ENCODE measurements at places on chromosomes 3 and 15.
A peak's percentile ranks its signal among the peaks of the same experiment; 100 is the strongest.

GRCh38 chr15:83109532-83109931 is 2.1 kb downstream of the TM6SF1 start:
- DNase-seq, result no peak

DNA sequence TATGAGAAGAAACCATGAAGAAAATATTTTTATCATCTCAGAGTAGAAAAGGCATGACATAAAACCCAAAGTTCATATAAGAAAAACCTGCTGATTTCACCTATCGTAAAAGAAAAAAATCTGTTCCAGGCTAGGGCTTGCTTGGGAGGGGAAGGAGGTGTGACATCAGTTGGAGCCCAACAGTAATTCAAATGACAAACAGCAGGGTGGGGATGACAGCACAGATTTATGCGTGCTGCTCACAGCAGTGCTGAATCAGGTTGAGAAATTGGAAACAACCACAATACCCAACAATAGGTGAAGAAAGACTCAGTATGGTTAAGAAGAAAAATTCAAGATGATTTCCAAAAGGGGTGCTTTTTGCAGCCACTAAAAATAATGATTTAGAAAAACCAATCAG is 172.4 kb downstream of the PDE8A start:
- no peak for DNase-seq

GRCh38 chr15:67090297-67091070 is 25.1 kb downstream of the SMAD3 start:
- no peak for DNase-seq

DNA sequence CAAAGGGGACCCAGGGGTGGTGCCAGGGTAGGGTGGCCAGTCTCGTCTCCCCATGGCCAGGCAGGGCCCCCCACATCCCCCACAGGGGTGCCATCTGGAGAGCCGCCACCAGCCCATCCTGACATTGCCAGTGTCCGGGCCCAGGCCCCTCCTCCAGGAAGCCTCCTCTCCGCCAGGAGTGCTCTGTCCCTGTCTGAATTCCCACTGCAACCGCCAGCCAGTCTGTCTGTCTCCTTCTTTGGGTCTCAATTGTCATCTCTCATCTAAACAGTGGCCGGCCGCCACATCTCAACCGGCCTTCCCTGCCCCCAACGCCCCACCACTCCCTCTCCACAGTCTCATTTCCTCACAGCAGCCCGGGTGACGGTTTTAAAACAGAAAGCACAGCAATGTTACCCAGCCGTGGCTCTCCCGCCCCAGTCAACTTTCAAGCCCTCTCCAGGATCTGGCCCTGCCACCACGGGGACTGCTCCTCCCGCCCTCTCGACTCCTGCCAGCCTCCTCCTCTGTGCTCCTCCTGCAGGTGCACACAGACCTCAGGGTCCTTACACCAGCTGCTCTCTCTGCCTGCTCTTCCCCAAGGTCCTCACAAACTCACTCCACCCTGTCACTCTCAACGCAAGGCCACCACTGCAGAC is 57.0 kb downstream of the IQSEC1 start:
- peak; percentile 37 for DNase-seq

DNA sequence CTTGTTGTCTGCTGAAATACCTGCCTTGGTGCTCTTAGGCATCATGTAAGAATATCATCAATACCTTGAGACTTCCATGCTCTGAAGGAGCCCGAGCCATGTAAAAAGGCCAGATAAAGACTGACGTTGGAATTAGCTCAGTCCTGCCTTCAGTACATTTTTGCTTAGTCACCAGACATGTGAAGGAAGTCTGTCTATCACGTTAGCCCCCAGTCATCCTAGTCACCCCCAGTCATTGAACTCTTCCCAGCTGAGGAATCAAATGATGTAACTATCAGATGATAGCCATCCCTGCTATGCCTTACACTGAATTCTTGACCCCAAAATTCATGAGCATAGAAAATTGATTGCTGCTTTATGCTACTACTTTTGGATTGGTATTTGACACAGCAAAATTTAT is 351.2 kb upstream of the SGO1 start:
- DNase-seq, result no peak

GRCh38 chr3:188153437-188154013 is 432 bp upstream of the LPP start:
- DNase-seq, result peak; percentile 78

- no peak for DNase-seq
These were observed 54.7 kb upstream of the TRAK1 start for GRCh38 chr3:42036483-42036823.

- no peak for DNase-seq
These were observed 705.8 kb downstream of the NR2F2 start for GRCh38 chr15:97036301-97036700.

GRCh38 chr3:46463868-46464241 is 850 bp downstream of the LTF start:
- no peak for DNase-seq

DNA sequence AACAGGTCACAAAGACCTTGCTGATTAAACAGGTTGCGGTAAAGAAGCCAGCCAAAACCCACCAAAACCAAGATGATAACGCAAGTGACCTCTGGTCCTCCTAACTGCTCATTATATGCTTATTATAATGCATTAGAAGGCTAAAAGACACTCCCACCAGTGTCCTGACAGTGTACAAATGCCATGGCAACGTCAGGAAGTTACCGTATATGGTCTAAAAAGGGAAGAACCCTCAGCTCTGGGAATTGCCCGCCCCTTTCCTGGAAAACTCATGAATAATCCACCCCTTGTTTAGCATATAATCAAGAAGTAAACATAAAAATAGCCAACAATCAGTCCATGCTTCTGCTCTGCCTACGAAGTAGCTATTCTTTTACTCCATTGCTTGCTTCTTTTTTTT is 108.1 kb downstream of the MAGI1 start:
- DNase-seq, result no peak

DNA sequence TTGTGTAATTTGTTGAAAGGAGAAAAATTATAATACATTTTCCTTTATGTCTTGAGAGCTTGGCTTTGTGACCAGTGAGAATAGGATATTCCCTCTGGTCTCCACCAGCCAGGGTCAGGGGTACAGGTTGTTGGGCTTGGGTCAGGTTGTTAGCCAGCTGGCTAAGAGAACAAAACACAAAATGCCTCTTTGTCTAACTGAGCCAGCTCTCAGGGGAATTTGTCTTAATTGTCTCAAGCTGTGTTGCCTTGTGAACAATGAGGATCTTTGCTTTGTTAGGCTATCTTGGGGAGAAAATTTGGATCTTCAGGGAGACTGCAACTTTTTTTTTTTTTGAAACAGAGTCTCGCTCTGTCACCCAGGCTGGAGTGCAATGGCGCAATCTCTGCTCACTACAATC is 17.7 kb upstream of the GK5 start:
- DNase-seq, result no peak

- no peak for DNase-seq
These were observed 30.7 kb downstream of the SEMA7A start for GRCh38 chr15:74402873-74403587.

DNA sequence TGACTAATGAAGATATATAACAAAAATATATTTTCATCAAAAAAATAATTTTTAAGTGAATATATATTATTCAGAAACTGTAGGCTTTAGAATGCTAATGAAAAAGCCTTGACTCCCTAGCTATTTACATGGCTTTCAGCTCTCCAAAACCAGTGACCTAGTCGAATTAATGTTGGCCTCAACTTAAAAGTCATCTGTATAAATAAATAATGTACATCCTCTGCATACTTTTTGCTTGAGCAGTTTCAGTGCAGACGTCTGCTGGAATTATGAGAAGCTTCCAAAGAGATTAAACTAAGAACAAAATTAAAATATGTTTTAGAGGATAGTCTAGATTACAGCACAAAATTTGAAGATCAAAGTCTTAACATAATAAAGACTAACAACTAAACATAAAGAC is 520.4 kb upstream of the ALCAM start:
- no peak for DNase-seq

DNA sequence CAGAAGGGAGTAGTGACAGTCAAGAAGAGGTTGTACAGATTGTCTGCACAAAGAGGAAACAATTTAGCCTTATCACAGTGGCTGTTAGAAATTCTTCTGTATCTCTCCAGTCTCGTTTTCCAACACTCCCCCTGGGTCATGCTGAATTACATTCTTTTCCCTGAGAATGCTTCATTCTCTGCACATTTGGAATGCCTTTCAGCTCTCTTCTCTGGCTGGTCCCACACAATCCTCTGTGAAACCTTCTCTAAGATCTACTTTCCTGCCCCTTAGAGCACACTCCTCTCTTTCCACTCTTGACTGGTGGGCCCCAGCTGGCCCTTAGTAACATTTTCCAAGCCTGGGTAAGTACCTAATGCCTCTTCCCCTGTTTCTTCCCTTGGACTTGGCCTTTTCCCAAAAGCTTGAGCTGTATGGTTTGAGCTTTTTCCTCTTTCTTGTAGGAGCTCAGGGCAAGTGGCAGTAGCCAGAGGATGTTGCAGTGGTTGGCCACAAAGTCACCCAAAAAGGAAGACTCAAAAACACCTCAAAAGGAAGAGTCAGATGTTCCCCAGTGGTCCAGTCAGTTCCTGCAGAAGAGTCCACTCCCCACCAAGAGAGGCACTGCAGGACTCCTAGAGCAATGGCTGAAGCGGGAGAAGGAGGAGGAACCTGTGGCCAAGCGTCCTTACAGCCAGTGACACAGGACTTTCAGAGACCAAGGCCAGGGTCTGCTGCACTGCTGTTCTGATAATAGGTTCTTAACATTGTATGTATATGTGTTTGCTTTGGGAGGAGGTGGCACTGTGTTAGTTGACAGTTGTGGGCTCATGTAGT is 25.7 kb downstream of the HMCES start:
- DNase-seq, result no peak

- DNase-seq, result no peak
These were observed 32.1 kb downstream of the POMGNT2 start for GRCh38 chr3:43073836-43074220.

- no peak for DNase-seq
These were observed 233.3 kb upstream of the NR2E3 start for GRCh38 chr15:71577071-71577470.

DNA sequence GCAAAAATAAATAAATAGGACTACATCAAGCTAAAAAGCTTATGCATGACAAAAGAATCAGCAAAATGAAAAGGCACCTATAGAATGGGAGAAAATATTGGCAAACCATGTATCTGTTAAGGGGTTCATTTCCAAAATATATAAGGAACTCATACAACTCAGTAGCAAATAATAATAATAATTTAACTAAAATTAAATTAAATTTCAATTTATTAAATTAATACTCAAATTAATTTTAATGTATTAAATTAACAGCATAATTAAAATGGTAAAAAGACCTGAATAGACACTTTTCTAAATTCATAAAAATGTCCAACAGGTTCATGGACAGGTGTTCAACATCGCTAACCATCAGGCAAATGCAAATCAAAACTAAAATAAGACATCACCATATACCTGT is 34.0 kb upstream of the THBS1 start:
- DNase-seq, result no peak

DNA sequence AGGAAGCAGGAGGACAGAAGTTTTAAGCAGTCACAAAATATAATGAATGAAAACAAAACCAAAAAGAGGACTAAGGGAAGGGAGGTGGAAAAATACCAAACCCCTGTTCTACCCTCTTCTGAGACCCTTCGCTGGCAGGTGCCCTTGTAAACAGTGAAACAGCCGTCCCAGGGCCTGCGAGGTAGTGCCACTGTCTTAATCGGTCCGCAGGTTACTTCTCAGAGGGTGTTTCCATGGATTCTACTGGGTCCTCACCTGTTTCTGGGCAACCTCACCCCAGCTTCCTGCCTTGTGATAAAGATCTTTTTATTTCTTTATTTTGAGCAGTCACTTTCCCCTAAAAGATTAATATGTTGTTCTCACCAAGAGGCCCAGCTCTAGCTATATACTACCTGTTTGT is 65.3 kb downstream of the SLC30A4 start:
- DNase-seq, result no peak

DNA sequence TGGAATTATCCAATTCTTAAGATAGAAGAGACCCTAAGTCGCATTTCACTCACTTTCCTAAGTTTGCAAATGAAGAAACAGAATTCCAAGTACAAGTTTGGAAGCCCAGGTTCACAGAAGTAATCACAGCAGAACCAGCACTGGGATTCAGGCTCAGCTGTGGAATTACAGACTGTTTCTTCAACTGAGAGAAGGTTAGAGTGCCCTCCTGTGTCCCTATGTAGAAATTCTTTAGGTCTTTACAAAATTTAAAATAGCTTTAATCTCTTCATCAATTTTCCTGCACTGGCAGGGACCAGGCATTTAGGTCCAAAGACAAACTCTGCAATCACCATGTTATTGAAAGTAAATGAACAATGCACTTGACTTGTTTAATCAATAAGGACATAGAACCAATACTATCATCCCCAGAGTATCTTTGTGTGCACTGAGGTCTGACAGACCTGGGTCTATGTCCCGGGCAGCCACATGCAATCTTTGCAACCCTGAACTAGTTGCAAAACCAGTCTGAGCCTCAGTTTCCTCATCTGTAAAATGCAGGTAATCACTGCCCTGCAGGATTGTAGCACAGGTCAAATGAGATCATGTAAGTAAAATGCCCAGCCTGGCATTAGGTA is 96.3 kb upstream of the ZBED2 start:
- peak; percentile 31 for DNase-seq

DNA sequence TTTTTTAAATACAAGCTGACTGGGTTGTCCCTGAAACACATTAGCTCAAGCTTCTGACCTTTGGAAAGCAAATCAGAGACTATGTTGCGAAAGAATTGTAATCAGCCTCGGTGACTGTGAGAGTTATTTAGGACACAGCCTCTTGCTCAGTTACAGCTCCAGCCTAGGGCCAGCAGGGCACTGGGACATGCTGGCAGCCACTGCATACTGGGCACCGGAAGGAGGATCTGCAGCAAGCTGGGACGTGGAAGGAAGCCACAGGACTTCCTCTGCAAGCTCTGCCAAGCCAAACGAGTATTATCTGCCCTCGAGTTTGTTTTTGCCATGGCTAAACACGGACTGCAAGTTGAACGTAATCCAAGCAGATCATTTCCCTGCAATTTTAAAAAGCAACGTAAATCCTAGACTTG is 24.4 kb upstream of the COPG1 start:
- no peak for DNase-seq

- DNase-seq, result no peak
These were observed 1.7 kb downstream of the LTK start for GRCh38 chr15:41511899-41512369.

All from NCI-H345 (cell line).